ENCODE measurements at places on chromosomes 12 and 14.

DNA sequence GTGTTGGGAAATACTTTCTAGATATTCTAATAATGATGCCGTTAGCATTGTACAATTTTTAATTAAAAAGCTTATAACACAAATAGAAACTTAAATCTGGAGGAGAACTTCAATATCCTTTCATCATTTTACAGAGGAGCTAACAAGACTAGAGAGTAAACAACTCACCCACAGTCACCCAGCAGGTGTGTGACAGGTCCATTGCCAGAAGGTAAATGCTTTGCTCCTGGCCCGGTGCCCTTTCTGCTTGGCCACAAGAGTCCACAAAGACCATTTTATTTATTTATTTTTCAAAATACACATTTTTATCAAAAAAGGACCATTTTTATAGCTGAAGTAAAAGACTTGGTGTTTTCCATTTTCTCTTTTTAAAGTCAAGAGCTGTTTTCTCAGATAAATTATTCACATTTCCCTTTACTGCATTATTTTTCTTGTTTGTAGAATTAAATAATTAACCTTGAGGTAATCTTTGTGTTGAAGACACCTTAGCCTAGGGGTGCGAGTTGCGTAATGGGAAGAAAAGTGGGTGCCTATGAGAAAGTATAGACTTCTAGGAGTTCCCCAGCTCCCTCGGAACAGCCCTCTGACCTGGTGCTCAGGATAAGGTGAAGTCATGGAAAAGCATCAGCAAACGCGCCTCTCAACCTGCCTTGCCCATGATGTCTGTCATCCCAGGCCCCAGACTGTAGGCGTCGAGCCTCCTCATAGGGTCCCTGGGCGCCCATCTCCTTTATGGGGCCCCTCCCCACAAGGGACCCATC lies 26.3 kb upstream of the AMIGO2 start:
- no peak for DNase-seq

GRCh38 chr14:106845286-106846087 lies 1319.1 kb downstream of the TMEM121 start:
- DNase-seq = peak; percentile 10

DNA sequence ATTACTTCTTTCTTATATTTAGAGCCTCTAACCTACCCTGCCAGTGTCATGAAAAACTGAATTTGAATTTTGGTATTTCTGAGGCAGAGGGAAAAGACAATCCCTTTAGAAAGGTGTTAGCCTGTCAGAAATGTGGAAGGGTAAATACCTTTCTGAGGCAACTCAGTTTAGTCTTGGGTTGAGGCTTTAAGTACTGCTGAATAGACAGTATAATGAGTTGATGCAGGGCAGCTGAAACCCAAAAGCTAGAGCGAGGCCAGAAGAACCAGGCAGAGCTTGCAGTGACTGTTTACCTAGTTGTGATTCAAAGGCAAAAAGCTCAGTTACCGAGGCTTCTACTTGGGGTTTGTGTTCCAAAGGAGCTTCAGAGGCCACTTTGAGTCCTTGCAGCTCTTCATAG lies 18.7 kb downstream of the ZC2HC1C start:
- DNase-seq = no peak

DNA sequence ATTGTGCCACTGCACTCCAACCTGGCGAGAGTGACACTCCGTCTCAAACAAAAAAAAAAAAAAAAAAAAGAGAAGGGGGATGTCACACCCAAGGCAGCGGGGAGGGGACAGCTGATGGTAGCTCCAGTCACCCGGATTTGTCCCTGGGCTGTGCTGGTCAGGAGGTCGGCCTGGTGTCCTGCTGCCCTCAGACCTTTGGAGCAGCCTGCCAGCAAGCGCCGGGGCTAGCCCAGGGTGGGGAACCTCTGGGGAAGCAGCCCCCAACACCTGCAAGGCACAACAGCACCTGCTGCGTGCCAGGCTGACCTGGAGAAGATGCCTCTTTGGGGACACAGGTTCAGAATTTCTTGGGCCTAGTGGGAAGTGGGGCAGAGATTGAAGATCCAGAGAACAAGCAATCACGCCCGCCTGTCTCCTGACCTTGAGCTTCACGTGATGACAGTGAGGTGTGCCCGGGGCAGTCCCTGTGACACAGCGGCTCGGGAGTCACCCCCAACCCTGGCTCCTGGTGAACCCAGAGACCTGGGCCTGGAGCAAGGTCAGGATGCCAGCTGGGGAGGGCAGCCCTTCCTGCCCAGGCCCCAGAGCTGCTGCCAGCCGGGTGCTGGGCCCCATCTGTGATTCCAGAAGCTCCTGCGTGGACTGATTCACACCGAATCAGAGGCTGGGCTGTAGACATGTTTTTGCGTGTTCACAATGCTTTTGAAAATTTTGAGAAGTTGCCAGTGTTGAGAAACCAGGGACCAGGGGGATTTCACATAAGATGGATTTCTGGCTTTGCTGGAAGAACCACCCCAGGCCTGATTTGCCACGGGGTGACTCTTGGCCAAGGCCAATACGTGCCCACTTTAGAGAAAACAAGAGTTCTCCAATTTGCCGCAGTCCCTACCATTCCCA lies 66.4 kb downstream of the RFLNA start:
- no peak for DNase-seq

All from stimulated activated CD4-positive, alpha-beta T cell treated with anti-CD3 and anti-CD28 coated beads, TNF-alpha, amount 100 ng/mL, for 1 hour (primary cell).